ENCODE measurements at places on chromosomes 2 and 18.

DNA sequence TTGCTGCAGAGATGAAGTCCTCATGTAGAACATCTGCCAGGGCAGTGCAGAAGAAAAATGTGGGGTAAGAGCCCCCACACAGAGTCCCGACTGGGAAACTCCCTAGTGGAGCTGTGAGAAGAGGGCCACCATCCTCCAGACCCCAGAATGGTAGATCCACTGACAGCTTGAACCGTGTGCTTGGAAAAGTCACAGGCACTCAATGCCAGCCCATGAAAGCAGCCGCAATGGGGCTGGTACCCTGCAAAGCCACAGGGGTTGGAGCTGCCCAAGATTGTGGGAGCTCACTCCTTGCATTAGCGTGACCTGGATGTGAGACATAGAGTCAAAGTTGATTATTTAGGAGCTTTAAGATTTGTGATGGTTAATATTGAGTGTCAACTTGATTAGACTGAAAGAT lies 197.8 kb downstream of the CCDC102B start:
- no peak for DNase-seq

DNA sequence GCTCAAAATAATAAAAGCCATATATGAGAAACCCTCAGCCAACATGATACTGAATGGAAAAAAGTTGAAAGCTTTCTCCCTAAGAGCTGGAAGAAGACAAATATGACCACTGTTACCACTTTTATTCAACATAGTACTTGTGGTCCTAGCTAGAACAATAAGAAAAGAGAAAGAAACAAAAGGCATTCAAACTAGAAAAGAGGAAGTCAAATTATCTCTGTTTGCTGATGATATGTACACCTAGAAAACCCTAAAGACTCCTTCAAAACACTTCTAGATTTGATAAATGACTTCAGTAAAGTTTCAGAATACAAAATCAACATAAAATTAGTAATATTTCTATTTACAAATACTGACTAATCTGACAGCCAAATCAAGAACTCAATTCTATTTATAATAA lies 328.8 kb upstream of the GCFC2 start:
- DNase-seq = no peak

- DNase-seq = no peak
Measured at GRCh38 chr2:99520813-99521212, 31.0 kb upstream of the REV1 start.

GRCh38 chr2:170598067-170598395 lies 117.1 kb upstream of the SP5 start:
- DNase-seq = no peak

GRCh38 chr2:166393008-166393407 lies 17.3 kb upstream of the SCN9A start:
- DNase-seq = no peak

- no peak for DNase-seq
Measured at GRCh38 chr2:207825045-207825954, 55.6 kb upstream of the FZD5 start.

DNA sequence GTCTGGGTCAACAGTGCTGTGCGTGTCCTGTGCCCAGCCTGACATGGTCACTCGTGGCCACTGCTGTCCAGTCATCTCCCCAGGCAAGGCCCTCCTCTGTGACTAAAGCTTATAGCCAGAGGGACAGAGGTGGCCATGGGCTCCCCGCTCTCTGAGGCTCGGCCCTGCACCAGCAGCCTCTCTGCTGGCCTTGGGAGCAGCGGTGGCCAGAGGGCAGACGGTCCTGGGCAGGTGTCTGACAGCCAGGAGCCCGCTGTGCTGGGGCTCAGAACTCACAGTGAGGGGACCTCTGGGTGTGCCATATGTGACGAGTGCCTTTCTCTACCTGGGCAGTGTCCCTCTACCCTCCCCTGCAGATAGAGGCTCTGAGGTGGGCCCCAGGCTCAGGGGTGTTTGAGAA lies 98.7 kb downstream of the FAM210A start:
- no peak for DNase-seq

DNA sequence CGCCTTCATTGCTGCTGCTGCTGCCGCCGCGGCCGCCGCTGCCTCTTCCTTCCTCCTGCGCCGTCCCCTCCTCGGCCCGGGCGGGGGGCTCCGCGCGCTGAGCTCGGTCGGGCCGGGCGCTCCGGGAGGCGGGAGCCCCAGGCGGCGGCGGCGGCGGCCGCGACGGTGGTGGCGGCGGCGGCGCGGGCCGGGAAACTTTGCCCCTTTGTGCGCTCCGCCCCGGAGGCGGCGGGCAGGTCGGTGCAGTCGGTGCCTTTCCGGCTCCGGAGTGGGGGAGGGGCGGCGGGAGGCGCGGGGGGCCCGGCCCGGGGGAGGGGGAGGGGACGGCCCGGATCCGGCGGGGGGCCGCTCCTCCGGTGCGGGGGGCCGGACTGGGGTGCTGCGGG lies 205 bp downstream of the TET3 start:
- DNase-seq = no peak

GRCh38 chr2:198975779-198976178 lies 482.0 kb downstream of the SATB2 start:
- DNase-seq = no peak

DNA sequence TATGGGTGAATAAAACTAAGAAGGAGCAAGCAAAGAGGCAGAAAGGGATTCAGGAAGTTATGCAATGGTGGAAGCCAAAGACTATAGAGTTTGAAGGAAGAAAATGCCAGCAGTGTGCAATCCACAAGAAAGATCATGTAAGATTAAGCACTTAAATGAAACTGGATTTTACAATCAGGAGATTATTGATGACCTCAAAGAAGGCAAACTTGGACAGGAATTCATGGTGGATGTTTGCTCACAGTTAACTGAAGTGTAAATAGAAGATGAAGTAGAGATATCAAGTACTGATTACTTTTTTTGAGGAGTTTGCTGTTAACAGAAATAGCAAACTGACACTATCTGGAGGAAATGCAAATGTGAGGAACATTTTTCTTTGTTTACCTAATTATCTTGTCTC lies 308.9 kb downstream of the RND3 start:
- no peak for DNase-seq

DNA sequence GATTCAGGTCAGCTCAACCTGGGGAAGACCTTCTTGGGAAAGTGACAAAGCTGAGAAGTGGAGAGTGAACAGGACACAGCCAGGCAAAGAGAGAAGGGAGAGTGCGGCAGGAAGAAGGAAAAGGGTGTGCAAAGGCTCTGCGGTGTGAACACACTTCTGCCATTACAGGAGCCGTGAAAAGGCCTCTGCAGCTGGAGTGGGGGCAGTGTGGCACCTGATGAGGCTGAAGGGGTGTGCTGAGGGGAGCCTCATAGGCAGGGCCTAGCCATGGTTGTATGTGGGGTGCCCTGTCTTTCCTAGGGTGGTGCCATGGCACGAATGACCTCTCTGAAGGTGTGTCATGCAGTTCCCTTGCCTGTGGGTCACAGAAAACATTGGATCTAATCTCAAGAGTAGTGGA lies 347.6 kb downstream of the CYRIA start:
- no peak for DNase-seq

DNA sequence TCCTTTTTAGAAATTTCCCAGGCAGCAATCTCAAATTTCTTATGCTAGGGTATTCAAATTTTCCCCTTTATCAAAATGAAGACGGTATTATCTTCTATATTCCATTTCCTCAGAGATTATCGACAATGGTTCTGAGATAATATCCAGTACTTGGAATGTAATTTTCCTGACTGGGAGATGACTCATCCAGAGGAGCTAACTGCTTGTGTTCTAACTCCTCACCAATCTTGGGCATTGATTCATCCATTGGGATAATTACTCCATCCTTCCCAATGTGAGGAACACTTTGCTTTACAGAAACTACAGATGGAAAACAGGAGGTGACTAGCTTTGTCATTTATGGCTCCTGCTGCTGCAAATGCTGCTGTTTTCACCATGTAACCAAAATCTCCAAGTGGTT lies 239.4 kb upstream of the LYPD1 start:
- DNase-seq = no peak

GRCh38 chr2:4900861-4901770 lies 791.1 kb upstream of the SOX11 start:
- DNase-seq = no peak

GRCh38 chr18:59954755-59955156 lies 55.0 kb downstream of the PMAIP1 start:
- DNase-seq = no peak

GRCh38 chr2:229888031-229888430 lies 33.8 kb downstream of the TRIP12 start:
- DNase-seq = no peak

DNA sequence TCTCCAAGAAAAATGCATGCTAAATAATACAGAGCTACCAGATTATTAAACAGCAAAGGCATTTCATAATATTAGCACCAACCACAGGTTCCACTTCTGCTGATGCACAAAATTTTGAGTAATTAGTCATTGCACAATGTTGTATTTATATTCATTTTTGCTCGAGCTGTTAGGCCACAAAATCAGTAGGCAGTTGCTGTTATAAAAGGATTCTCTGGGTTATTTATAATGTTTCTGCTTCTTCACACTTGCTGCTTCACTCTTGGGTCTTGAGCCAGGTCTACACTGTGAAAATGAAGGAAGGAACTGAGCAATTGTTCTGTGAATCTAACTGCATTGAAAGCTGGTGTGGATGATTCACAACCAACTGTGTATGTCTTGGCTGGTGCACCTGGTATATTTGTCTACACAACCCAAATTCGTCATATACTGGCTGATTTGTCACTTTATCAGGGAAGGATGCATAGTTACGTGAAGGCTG lies 38.3 kb downstream of the MRPL33 start:
- no peak for DNase-seq

- DNase-seq = no peak
Measured at GRCh38 chr2:224517963-224518362, 67.2 kb downstream of the CUL3 start.

- DNase-seq = no peak
Measured at GRCh38 chr2:177161741-177162460, 50.7 kb upstream of the HNRNPA3 start.

DNA sequence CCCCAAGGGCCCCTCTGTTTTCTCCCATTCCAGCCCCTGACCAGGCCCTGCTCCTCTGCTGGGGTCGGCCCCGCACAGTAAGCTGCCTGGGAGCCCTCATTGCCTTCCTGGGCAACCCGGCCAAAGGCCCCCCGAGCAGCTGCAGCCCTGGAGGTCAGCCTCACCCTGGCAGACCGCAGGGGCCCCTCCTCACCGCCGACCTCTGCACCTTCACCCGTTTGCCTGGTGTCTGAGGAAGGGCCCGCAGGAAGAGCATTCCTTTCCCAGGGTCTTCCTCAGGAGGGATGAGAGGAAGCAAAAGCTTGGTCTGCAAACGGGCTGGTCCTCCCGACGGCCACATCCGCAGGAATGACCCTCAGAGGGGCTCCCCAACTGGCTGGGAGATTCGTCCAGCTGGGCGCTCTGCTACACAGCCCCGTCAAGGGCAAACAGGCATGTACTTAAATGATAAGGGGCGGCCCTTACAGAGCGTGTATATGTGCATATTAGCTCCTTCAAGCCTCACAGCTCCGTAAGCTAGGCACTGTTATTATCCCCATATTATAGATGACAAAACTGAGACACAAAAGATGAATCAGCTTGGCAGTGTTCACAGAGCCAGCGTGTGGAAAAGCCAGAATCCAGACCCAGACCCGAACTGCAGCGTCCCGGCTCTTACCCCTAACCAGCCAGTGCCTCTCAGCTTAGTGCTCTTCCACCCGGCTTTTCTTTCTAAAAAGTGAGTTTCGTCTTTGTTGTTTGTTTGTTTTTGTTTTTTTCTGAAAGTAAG lies 52.8 kb downstream of the SLC4A1AP start:
- DNase-seq = no peak

DNA sequence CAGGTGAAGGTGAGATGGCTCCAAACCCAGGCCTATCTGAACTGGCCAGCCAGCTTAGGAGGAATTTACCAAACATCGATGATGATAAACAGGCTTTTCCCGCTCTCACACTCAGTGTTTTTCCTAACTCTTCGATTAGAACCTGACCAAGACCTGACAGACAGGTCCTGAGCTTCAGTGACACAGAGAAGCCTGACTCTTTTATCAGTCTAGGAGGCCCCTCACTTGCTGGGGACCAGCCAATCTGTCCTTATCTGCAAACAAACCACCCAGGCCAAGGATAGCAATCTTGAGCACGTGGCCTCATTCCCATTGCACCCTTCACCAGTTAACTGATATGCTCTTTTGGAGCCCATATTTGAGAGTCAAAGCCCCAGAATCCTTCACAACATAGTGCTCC lies 1.9 kb upstream of the ITSN2 start:
- no peak for DNase-seq

Measured in NCI-H1436 (cell line).